NCI-H1436 treated with DMSO at 0.1 percent for 48 hours (cell line): ENCODE measurements at places on chromosomes 16 and 17.

GRCh38 chr17:19304209-19304608 is 58.3 kb downstream of the B9D1 start:
- DNase-seq = no peak

DNA sequence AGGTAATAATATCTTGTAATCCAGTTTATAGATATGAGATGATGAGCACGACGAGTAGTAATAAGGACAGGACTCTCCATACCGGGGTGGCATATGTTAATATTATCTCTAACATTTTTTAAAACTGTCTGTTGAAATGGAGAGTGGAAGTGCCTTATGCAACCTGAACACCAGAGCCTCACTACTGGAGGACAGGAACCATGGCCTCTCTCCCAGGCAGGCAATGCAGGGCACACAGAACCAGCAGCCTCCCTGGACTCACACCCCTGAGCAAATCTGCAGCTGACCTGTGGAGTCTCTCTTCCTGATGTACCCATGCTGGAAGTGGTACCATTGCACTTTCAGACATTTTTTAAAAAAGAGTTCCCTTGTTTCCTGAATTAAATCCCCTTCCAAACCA is 55.2 kb upstream of the ERN1 start:
- DNase-seq = no peak

- DNase-seq = no peak
These were observed 772.1 kb upstream of the RBFOX1 start for GRCh38 chr16:6560306-6561100.

DNA sequence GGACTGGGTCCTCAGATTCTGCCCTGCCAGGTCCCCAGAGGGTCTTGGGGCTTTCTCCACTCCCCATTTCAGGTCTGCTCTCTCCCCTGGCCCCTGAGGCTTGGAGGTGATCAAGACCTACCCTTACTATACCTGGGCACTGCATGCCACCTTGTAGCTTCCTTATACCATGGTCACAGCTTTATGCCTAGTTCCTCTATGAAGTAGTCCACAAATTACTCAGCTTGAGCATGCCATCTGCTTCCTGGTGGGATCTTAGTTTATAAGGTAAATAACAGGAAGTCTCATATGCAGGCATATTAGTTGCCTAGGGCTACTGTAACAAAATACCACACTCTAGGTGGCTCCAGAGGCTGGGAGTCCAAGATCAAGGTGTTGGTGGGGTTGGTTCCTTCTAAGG is 11.0 kb upstream of the PMFBP1 start:
- no peak for DNase-seq

DNA sequence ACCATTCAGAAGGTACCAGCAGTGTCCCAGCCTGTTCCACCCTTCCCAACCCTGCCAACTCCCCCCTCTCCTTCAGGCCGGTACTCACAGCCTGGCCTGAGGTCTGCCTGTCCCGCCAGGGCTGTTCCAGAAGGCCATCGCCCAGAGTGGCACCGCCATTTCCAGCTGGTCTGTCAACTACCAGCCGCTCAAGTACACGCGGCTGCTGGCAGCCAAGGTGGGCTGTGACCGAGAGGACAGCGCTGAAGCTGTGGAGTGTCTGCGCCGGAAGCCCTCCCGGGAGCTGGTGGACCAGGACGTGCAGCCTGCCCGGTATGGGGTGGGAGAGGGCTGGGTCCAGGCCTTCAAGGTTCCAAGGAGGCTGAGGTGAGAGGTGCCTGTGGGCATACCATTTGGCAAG is 5.3 kb upstream of the SPEM1 start:
- no peak for DNase-seq

- DNase-seq = no peak
These were observed 32.6 kb downstream of the FAM20A start for GRCh38 chr17:68568581-68568980.

- DNase-seq = no peak
These were observed 60.0 kb downstream of the USP22 start for GRCh38 chr17:20982589-20983358.

- DNase-seq = no peak
These were observed at the start of gene HSF5 for GRCh38 chr17:58487589-58488427. Gene HSF5 (minus strand): TSS chr17:58488408. CDS start chr17:58488274, 134 bp downstream.

GRCh38 chr17:58316260-58316960 is 12.2 kb downstream of the TSPOAP1 start:
- no peak for DNase-seq

DNA sequence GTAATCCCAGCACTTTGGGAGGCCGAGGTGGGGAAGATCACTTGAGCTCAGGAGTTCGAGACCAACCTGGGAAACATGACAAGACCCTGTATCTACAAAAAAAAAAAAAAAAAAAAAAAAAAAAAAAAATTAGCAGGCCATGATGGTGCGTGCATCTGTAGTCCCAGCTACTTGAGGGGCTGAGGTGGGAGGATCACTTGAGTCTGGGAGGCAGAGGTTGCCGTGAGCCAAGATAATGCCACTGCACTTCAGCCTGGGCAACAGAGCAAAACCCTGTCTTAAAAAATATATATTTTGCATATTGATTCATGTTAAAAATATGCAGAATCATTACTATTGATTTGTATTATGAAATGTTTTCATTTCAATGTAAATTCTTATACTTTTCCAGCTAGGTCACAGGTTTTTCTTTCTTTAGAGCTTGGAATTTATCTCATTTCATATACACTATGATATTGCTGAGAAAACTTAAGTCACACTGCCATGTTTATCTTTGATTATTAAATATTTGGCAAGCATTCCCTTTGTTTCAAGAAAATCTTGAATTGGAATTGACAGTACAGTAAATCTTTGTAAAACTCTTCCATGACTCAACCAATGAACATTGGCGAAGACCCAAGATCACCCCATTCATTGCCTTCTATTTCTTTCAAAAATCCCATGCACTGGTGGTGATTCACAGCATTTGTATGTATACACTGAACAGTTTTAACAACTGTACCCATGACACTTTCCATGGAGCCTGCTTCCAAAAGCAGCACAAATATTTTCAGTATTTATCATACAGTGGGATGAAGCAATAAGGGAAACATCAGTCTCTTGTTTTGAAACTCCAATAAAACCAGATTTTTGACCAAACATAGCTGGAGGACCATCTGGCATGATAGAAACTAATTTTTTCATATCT is 83.5 kb upstream of the TNRC6A start:
- no peak for DNase-seq

GRCh38 chr17:74234486-74234885 is 21.1 kb downstream of the TTYH2 start:
- no peak for DNase-seq

DNA sequence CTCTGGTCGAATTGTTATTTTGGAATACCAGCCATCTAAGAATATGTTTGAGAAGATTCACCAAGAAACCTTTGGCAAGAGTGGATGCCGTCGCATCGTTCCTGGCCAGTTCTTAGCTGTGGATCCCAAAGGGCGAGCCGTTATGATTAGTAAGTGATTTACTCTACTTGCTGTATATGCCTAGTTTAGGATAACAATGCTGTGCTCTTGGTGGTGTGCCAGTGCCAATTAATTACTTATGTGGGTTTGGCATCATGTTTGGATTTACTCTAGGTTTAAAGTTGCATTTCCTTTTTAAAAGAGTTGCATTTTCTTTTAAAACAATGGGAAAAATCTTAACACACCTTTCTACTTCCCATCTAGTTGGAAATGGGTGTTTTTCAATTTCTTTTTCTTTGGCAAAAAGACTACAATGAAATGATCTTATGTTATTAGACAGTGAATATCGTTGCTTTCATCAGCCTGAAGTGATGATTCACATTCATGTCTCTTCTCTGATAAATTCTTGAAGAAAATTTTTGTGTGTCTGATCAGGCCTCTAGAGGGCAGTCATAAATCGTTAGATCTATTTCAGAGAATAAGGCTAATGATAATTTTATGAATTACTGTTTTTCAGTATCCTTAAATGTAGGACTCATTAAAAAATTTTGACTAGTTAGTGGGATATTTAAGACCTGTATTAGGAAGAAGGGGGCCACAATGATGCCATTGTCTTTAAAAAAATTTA is 5.6 kb downstream of the SF3B3 start:
- no peak for DNase-seq

DNA sequence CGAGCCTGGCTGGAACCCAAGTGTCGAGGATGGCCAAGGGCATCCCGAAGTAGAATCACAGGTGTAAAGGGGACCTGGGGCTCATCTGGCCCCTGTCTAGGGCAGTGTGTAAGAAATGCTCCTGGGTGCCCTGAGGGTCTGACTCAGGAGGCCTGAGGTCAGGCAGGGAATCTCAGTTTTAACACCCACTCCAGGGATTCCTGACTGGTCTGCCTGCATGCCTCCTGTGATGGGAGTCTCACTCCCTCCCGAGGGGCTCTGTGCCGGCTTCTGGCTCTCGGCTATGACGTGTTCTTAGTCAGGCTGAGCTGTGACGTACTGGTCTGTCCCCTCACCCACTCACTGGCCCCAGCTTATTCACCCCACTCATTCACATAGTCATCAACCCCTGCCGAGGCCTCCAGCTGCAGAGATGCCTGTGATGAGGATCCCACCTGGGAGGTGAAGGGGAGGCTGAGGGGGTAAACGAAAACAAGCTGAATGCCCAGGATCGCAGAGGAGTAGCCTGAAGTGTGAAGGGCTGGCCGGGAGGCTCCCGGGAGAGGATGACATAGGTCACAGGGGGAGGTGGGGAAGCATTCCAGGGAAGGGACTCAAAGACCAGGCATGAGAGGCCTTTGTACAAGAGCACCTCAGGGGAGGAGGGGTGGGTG is 23.8 kb downstream of the FAM83G start:
- DNase-seq = no peak

DNA sequence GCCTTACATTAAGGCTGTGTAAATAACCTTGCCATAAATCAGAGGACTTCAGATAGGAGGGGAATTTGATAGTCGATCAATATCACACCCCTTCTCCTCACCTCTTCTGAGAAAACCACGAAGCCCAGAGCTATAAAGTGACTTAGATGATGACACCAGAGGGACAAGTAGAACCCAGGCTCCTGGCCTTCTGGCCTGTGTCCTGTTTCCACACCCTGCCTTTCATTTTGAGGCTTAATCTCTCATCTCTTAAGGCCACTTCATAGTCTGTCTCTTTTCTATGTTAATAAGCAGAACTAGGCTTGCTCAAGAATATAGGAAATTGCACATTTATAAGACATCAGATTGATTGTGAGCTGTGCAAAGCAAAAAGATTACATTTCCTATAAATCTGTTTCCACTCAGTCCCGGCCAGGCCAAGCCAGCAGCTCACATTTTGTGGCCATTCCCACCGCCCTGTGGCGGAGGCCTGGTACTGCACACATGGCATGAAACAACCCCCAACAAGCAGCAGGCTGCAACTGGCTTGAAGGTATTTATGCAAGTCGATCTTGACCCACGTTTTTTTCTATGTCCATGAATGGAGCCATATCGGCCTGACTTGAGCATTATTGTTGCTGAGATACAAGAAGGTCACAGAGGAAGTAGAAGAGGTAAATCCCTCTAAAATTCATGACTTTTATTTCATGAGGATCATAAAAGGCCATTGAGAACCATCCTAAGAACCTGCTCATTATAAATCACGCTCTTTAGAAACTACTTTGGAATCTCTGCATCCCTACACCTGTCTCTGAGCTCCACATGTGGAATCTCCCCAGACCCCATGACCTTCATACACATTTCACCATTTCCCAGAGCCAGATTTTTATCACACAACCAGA is 93.7 kb downstream of the PMP22 start:
- no peak for DNase-seq

DNA sequence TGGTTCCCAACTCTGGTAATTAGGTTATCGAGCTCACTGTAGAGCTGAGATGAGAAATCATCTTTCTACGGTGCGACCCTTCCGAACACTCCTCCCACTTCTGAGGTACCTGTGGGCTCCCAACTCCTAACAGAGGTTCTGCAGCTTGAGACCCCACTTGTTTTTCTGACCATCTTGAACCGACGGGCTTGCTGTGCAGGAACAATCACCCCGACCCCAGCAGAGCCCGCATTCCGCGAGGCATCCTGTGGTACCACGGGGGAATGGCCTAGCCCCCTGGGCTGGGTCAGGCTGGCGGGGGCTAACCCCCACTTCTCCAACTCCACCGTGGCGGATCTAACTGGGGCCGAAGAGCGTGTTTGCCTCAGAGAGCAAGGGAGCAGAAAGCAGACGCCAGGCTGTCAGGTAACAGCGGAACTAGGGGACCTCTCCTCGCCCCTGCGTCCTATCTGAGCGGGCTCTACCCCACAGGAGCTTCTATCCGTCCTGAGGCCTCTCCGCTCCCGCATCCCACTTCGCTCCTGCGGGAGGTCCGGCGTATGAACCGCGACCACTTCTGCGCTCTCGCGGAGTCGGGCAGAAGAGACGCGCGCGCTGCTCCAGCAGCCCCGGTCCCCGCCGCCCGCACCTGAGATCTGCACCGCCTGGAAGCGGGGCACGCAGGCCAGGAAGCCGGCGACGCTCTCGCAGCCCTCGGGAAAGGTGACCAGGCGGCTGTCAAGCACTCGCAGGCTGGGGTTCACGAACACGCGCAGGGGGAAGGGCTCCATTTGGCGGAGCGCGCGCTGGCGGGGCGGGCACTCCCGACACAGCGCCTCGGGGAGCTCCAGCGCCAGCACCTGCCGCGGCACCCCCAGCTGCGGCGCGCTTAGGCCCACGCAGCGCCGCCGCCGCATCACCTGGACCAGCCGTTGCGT is 761 bp downstream of the PDF start:
- DNase-seq = no peak

GRCh38 chr17:2689411-2690164 is 22.0 kb downstream of the CLUH start:
- no peak for DNase-seq

- DNase-seq = no peak
These were observed 159.4 kb downstream of the ENGASE start for GRCh38 chr17:79233916-79234551.

GRCh38 chr16:89993971-89994370 is 25.3 kb downstream of the DBNDD1 start:
- no peak for DNase-seq

GRCh38 chr16:60811051-60811608 is 1225.1 kb downstream of the CDH8 start:
- DNase-seq = no peak

DNA sequence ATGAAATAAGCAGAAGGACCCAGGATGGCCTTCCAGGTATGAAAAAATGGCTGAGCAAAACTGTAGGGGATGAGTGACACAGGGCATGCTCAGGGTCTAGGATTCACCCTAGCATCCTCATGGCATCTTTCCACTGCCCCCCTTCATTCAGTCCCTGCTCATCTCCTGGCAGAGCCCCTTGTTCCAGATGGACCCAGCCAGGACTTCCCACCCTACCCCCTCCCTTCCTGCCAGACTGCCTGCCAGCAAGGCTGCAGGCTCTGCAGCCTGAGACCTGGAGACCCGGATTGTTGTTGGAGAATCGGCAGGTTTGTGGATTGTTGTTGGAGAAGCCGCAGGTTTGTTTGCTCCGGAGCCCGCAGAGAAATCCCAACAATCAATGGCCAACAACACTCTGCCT is 6.6 kb downstream of the SEZ6 start:
- no peak for DNase-seq

GRCh38 chr16:20884240-20884556 is 16.0 kb downstream of the DCUN1D3 start:
- no peak for DNase-seq

DNA sequence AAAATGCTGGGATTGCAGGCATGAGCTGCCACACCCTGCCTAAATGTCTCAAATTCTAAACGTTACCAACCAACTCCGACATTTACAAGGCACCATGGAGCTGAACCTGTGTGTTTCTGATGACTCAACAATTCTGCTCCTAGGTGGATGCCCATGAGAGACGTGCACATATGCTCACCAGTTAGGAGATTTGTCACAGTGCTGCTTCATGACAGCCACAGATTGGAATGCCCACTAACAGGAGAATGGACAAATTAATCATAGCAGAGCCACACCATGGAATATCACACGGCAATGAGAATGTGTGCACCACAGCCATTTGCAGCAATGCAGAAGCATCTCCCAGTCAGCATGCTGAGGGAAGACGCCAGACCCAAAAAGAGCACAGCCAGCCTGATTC is 8.0 kb upstream of the KCNG4 start:
- DNase-seq = no peak

GRCh38 chr16:54928411-54929089 is 2.1 kb upstream of the IRX5 start:
- no peak for DNase-seq
